Endothelial cell of umbilical vein (primary cell): ENCODE measurements at places on chromosomes 6 and 20. TPM values are rescaled to one million over a fixed set of nuclear protein-coding genes. Genes with fewer than 3 reads are reported as not detected.

DNA sequence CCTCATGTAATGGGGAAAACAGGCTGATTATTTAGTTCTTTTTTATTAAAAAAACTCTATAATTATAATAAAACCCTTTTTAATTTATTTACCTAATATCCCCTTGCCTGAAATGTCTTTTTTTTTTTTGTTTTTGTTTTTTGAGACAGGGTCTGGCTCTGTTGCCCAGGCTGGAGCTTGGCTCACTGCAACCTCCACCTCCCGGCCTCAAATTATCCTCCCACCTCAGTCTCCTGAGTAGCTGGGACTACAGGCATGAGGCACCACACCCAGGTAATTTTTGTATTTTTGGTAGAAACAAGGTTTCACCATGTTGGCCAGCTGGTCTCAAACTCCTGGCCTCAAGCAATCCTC lies 30.3 kb upstream of the HBS1L start:
- no peak for DNase-seq

Gene DEK
- total RNA-seq = 118 and 120 TPM in 2 replicates

Gene CST2
- not detected in 2 replicates for total RNA-seq

Gene OTOR
- total RNA-seq = not detected in 2 replicates

Gene ETV7
- 0.21 and 0.58 TPM in 2 replicates for total RNA-seq
